ENCODE measurements at places on chromosomes 7 and 10.

DNA sequence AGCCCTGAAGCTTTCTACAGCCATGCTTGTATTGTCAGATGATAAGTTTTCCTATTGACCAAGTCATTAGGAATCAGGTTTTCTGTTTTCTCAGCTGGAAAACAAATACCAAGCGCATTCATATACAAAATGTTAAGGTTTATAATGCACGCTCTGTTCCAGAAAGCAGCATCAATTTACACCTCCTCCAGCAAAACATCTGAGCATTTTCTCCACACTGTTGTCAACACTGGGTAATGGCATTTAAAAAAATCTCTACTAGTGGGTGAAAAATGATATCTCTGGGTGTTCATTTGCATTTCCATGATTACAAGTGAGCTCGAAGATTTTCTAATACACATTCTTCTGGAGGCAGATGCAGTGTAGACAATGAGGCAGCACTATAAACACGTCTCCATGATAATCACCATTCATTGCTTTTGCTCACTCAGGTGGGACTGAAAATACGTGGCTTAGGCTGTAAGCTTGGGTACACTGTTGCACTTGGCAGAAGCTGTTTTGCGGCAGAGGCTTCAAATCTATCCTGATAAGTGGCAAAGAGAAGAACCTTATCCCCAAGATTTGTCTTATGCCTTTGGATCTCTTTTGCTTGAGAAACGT is 114.8 kb upstream of the PLPP4 start:
- no peak for DNase-seq

- no peak for DNase-seq
Observed at GRCh38 chr10:115947104-115947503, 325.9 kb downstream of the GFRA1 start.

DNA sequence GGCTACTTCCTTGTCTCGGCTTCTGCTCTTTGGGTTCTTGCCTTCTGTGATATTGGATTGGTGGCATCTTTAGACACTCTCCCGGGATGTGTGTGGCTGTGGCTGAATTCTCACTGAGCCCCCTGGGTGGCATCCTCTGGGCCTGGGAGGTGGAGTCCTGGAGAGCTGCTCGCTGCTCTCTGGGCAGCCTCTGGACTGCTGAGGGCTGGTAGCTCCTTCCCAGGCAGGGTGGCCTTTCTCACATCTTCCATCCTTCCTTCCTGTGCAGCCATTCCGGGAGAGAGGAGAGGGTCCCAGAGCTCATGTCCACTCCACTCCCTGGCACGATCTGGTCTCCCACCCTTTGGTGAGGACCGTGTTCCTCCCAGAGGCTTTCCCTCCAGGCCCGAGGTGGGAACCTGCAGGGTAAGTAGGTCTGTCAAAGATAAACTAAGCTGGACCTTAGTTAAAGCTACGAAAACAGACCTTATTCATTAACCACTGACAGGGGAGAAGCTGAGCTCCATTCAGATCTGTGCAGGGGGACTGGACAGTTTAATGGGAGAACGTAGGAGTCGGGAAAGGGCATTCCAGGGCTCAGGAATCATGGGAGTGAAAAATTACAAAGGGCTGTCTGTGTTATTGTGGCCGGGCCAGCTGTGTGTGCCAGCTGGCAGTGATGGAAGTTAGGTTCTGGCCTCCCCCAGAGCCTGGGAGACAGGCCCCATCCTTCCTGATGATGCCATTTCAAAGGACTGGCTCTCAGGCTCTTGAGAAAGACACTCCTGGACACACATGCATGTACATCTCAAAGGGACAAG is 8.7 kb downstream of the ATP6V0E2 start:
- no peak for DNase-seq

GRCh38 chr7:79652619-79653018 is 199.2 kb upstream of the MAGI2 start:
- DNase-seq, result no peak

- DNase-seq, result no peak
Observed at GRCh38 chr7:106400923-106401322, 116.1 kb upstream of the NAMPT start.
